ENCODE measurements at places on chromosomes 5 and 9.

- DNase-seq = no peak
Observed at GRCh38 chr9:134420281-134420845, 94.1 kb downstream of the RXRA start.

DNA sequence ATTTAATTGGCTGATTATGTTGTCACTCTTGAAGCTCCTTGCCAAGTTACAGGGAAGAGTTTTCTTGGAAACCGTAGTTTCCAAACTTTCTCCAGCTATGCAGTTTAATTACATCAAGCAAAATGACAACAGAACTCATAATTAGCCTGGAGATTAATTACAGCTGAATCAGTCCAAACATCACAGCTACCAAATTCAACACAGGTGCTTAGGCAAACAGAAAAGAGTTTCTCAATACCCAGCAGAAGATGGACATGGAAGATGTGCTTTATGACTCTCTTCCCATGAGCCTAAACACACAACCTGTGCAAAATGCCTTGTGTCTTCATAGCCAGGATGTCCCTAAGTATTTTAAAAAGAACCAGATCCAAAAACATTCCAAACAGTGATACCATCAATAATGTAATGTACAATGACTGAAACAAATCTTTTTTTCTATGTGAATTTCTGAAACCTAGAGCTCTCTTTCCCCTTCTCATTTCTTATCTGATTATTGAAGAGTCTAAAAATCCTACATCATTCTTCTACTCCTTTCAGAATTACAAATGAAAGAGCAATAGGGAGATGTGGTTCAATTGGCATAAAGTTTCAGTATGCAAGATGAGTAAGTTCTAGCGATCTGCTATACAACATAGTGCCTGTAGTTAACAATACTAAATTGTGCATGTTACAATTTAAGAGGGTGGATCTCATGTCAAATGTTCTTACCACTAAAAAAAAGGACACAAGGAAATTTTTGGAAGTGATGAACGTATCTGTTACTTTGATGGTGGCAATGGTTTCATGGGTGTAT lies 124.3 kb downstream of the RASEF start:
- no peak for DNase-seq

- no peak for DNase-seq
Observed at GRCh38 chr9:100216178-100216787, 117.2 kb downstream of the INVS start.

DNA sequence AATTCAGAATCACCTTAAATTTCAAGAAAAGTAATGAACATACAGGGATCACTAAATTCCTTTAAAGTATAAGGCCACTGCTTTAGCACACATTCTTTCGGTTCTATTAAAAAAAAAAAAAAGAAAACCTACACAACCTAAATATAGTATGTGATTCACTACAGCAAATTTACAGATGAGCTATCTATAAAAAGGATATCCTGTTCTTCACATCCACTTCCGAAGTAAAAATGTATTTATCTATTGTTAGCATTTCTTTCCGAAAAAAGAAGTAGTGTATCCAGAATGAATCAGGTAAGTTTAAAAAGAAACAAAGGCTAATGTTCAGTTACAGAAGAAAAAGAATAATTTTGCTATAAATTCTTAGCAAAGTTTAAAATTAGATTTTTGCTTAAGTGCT lies 70.2 kb downstream of the ECPAS start:
- DNase-seq = no peak

- DNase-seq = no peak
Observed at GRCh38 chr9:114000063-114000454, 78.0 kb downstream of the AMBP start.

- no peak for DNase-seq
Observed at GRCh38 chr9:7542126-7542525, 257.5 kb downstream of the DMAC1 start.
